GM23338 (cell line): ENCODE measurements at places on chromosomes 16 and 17. TPM values are rescaled to one million over a fixed set of nuclear protein-coding genes. Genes with fewer than 3 reads are reported as not detected.
A peak's percentile ranks its signal among the peaks of the same experiment; 100 is the strongest.

GRCh38 chr17:6857904-6858303 lies 26.4 kb upstream of the TEKT1 start:
- no peak for DNase-seq
- no peaks in the 10 kb centered on the region for H3K36me3 ChIP-seq
- no peak overlapping the region for H3K27ac ChIP-seq
- H3K4me3 ChIP-seq = no peak overlapping the region

GRCh38 chr17:19873346-19873745 lies 5.6 kb upstream of the ULK2 start:
- DNase-seq = no peak
- peaks cover 19% of the 10 kb centered on the region for H3K27me3 ChIP-seq
- H3K4me1 ChIP-seq = peaks cover 2% of the 10 kb centered on the region; the same call in 1 of the 2 replicates
- H3K4me3 ChIP-seq = no peak overlapping the region
- H3K36me3 ChIP-seq = no peaks in the 10 kb centered on the region
- no peak overlapping the region for H3K27ac ChIP-seq

The CPHXL2 gene
- not detected in 2 replicates for total RNA-seq

GRCh38 chr17:17146786-17147406 lies 59.2 kb downstream of the PLD6 start:
- DNase-seq = peak; percentile 72
- no peaks in the 10 kb centered on the region; the same call in 1 of the 2 replicates for H3K36me3 ChIP-seq
- no peak overlapping the region for H3K4me3 ChIP-seq
- H3K4me1 ChIP-seq = no peaks in the 10 kb centered on the region
- H3K27ac ChIP-seq = no peak overlapping the region
